ENCODE measurements at places on chromosomes 3 and 15. TPM values are rescaled to one million over a fixed set of nuclear protein-coding genes. Genes with fewer than 3 reads are reported as not detected.

Gene MRPS25
- 31.0 TPM for total RNA-seq

Gene SI
- not detected for total RNA-seq

Gene KNG1
- not detected for total RNA-seq

- no peak for DNase-seq
Measured at GRCh38 chr3:169948559-169949448, 17.8 kb upstream of the SEC62 start.

DNA sequence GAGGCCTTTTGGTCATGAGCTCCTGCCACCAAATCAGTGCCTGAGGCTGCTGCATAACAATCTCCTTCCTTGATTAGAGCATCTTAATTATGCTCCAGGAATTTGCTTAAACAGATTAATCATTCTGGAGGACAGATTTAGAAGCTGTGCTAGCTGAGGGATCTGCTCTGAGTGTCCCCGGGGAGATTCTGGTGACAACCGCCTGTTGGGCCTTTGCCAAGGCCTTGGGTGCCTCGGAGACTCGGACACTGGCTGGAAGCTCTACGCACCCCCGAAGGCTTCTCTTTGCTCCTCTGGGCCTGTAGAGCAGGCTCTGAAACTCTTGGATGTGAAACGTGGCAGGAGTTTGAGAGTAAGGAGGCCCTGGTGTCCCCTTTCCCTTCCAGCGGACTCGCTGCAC is 264.1 kb downstream of the CD47 start:
- no peak for DNase-seq

- no peak for DNase-seq
Measured at GRCh38 chr3:108093021-108093420, 2.2 kb upstream of the CD47 start.

All from thoracic aorta (tissue), 2 donors.